Stomach (tissue), 19 donors: ENCODE measurements at places on chromosomes 12 and 14. TPM values are rescaled to one million over a fixed set of nuclear protein-coding genes. Genes with fewer than 3 reads are reported as not detected.

EFCAB11 gene
- total RNA-seq, result 20.4 TPM

DNA sequence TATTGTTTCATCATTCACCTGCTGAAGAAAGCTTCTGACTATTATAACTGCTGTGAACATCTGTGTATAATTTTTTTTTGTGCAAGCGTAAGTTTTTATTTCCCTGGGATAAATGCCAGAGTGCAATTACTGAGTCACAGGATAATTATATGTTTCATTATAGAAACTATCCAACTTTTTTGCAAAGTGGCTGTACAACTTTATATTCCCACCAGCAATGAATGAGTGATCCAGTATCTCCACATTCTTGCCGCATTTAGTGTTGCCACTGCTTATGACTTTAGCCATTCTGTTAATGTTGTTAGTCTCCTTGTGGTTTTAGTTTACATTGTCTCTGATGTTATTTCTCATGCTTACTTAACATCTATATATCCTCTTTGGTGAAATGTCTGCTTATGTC lies 88.1 kb upstream of the CCDC175 start:
- H3K4me3 ChIP-seq, result no peak overlapping the region
- no peaks in the 10 kb centered on the region for H3K36me3 ChIP-seq
- no peaks in the 10 kb centered on the region for H3K27me3 ChIP-seq
- no peak for DNase-seq

DNA sequence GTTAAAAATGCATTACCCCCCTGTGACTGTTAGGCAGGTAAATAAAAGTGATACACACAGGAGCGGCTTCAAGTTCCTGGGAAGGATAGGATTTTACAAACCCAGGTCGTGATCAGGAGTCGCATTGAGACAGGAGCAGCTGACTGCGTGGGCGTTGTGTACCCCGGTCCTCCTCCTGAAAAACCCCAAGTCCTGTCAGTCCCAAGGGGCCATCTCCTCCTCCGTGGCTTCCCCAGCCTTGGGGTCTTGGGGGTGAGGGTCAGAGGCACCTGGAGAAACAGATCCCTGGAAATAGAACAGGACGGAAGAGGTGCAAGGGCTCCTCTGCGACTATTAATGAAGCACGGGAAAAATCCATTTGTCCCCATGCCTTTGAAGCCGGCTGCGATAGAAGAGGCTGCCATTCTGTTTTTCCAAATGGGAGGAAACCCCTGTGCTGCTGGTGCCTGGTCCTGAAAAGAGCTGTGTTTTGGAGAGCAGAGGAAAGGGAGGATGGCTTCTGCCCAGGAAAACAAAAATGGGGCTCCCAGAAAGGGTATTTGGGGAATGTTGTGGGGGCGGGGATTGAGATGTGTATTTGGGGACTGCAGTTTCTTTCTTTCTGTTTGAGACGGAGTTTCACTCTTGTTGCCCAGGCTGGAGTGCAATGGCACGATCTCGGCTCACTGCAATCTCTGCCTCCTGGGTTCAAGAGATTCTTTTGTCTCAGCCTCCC lies 143.1 kb downstream of the ZNF664 start:
- H3K4me1 ChIP-seq, result no peaks in the 10 kb centered on the region
- no peaks in the 10 kb centered on the region for H3K36me3 ChIP-seq
- no peak overlapping the region for H3K4me3 ChIP-seq
- DNase-seq, result no peak
- no peaks in the 10 kb centered on the region for H3K27me3 ChIP-seq
- no peak overlapping the region for H3K27ac ChIP-seq

DNA sequence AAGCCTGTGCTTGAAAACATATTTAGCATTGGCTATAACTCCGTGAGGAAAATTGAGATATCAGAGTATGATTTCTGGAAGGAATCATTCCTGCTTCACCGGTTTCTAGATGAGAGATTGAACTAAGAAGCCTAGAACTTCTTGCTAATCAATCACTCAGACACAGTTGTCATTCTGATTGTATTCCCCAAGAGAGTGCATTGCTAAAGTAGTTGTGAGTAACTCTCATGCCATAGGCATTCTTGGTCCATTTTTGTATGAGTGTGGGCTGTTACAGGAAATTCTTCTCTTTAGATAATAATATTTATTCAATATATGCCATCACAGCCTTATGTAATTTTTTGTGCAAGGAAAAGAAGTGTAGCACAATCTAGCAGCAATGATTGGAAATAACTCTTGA lies 893.3 kb upstream of the MDGA2 start:
- no peaks in the 10 kb centered on the region for H3K4me1 ChIP-seq
- no peaks in the 10 kb centered on the region for H3K27me3 ChIP-seq
- no peak overlapping the region for H3K27ac ChIP-seq
- no peaks in the 10 kb centered on the region for H3K36me3 ChIP-seq

DNA sequence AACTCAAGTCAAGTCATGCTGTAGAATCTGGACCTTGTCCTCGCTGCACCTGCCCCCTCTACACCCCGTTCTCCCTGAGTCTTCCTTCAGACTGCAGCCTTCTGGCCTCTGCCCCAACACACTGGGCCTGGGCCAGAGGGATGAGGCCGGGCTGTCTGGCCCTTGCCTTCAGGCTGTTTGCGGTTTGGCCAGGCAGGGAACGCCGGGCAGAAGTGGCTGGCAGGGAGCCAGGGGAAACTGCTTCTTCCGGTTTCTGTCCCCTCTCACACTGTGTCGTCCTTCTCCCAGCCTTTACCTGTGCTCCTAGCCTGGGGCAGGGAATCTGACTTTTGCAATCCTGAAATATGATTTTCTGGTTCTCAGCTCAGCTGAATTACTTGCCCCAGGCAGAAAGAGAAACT lies 13.5 kb downstream of the DGLUCY start:
- no peaks in the 10 kb centered on the region for H3K27me3 ChIP-seq
- peak; percentile 90 for DNase-seq
- peaks cover 31% of the 10 kb centered on the region for H3K36me3 ChIP-seq
- peaks cover 5% of the 10 kb centered on the region for H3K4me1 ChIP-seq
- H3K27ac ChIP-seq, result peak overlapping the region; percentile 71
